ENCODE measurements at places on chromosomes 1 and 21.

- no peak for DNase-seq
Measured at GRCh38 chr1:61921435-61921834, 179.2 kb downstream of the PATJ start.

GRCh38 chr1:10446790-10447422 lies 2.9 kb upstream of the CORT start:
- DNase-seq, result no peak

DNA sequence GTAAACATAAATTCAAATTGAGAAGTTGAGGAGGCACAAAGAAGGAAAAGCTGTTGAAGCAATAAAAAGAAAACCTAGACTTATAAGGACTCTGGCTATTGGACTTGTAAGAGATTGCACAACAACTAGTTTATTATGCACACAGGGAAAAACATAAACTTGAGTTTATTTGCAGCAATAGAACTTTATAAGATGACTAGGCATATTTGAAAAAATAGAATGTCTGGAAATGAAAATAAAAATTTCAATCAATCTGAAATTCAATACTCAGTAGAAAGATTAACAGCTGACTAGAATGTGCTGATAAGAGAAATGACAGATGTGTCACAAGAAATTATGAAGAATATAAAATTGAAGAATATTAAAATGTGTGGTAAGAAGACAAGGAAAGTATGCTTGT lies 505.4 kb upstream of the ZP4 start:
- no peak for DNase-seq

DNA sequence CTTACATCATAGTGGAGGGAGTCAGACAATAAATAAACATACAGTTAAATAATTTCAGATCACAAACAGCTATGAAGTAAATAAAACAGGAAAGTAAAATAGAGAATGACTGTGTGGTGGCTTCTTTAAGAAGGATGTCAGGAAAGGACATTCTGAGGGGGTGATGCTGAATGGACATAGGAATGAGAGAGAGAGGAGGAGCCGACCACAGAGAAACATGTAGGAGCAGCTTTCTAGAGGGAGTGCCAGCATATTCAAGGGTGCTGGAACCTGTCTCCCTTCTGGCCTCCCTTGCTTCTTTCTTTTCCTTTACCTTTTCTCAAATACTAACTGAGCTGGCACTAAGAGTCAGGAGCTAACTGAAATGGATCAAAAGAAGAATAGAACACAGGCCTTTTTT lies 20.5 kb upstream of the BCL10 start:
- DNase-seq, result no peak

DNA sequence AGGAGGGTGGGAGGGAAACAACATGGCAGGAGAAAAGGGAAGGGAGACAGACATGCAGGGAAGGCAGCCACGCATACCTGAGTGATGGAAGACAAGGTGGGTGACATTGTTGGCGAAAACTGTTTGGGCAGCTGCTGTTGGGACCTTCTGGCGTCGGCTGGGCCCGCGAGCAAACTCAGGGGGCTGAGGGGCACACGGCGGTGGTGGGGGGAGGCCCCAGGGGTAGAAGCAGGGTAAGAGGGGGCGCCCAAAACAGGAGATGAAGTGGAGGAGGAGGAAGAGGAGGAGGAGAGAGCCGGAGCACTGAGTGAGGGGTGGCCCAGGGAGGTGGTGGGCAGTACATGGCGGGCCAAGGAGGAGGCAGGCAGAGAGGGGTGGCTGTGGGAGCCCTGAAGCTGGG lies 4.7 kb upstream of the DENND4B start:
- no peak for DNase-seq

DNA sequence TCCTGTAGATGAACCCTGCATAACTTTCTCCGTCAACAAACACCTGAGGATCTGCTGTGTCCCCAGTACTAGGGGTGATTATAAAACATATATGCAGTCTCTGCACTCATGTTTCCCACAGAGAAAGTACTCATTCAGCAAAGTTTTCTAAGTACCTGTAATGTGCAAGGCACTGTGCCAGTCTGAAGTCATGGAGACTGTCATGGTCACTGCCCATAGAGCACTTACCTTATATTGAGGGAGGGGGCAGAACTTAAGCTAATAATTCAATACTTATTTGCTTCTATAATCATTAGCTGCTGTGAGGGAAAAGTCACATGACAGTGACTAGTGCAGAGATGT lies 41.2 kb downstream of the MAP3K21 start:
- no peak for DNase-seq

DNA sequence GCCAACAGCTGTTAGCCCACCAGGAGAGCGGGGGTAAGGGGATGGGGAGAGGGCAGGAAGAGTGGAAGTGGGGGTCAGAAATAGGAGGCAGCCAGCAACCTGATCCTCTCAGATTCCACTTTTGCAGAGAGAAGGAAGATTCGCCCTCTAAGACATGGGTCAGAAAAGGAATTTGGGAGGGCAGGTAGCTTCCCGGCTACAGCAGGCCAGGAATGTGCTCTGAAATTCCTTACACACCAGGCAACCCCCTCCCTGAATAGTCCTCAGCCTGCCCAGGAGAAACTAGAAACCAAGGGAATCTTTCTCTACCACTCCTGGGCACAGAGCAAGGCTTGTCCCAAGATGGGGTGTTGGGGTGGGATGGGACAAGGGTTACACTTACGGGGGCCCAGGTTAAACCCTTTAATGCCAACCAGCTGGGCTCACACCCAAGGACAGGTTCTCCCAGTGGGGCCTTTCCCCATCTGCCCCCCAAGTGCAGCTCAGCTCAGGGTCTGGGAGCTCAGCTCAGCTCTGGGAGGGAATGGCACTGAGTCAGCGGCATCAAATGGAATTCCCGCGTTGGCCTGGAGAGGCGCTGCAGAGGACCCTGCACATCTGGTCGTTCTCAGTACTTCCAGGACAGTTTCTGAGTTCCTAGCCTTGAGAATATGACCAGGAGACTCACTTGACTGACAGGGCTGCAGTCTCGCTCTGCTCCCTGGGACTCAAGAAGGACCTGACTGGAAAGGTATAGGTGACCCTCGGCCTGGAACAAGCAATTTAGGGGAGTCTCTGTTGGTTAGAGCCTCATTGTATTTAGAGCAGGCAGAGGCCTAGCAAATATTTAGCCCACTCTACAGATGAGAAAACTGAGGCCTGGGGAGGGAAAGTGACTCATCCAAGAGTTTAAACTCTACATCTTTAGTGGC lies 761 bp downstream of the TNNT2 start:
- no peak for DNase-seq

DNA sequence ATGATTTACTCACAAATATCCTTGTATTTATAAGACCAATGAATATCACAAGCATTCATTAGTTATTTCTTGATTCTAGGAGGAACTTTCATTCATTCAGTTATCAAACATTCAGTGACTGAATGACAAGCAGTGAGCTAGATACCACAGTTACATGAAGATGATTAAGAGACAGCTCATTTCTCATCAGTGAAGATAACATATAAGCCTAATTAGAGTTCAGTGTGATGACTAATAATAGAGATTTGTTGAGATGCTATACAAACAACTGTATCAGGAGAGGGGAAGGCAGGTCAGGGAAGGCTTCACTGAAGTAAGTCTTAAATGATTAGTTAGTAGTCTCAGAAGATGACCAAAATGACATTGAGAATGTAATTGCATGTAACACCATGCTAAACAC lies 14.6 kb upstream of the C1orf105 start:
- DNase-seq, result no peak

GRCh38 chr1:241061062-241061461 lies 295.9 kb downstream of the RGS7 start:
- no peak for DNase-seq

GRCh38 chr1:87126886-87127505 lies 201.7 kb upstream of the LMO4 start:
- DNase-seq, result no peak

- no peak for DNase-seq
Measured at GRCh38 chr1:167003711-167004110, 14.6 kb downstream of the MAEL start.

GRCh38 chr1:185972096-185972850 lies 238.1 kb downstream of the HMCN1 start:
- DNase-seq, result no peak

DNA sequence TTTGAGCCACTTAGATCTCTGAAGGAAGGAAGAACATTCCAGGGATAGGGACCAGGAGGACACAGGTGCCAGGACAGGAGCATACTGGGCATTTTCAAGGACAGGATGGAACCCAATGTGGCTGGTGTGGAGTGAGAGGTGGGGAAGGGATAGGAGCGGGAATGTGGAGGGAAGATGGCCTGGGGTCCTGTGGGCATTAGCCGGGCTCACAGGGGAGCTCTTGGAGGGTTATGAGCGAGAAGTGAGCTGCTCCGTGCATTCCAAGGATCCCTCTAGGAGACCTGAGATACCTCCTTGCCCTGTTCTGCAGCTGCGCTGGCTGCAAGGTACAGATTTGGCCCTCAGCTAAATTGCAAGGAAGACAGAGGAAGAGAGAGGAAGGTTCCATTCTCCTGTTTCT lies 87.5 kb downstream of the IER5 start:
- no peak for DNase-seq

DNA sequence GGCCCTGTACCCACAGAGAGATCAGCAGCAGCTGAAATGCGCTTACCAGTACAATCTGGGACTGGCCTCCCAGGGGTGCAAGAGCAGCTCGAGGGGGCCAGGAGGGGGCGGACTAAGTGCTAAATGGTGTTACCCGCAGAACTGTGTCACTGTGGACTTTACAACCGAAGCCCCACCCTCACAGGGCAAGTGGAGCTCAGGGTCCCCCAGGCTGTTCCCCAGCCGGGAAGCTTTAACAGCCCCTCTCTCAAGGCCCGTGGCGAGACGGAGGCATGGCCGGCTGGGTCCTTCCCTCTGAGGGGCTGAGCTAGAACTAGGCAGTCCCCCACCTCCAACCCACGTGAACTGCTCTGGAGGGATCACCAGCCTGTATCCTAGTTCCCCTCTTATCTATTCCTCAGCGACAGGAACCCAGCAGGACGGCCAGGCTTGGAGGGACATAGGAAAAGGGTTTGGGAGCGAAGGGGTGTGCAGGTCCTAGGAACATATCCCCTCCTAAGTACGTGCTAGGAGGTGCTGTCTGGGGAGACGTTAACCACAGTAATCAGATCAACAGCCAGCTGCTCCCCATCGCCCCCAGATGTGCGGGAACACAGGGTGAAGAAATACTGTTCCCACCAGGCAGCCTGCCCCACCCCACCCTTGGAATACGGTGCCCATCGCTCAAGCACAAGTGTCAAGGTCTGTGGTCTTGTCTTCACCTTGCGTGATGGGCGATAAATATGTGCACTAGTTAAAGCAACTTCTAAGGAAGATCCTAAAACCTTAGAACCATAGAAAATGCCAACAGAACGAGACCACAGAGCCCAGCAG lies 24.4 kb downstream of the ZBTB17 start:
- DNase-seq, result peak; percentile 28

DNA sequence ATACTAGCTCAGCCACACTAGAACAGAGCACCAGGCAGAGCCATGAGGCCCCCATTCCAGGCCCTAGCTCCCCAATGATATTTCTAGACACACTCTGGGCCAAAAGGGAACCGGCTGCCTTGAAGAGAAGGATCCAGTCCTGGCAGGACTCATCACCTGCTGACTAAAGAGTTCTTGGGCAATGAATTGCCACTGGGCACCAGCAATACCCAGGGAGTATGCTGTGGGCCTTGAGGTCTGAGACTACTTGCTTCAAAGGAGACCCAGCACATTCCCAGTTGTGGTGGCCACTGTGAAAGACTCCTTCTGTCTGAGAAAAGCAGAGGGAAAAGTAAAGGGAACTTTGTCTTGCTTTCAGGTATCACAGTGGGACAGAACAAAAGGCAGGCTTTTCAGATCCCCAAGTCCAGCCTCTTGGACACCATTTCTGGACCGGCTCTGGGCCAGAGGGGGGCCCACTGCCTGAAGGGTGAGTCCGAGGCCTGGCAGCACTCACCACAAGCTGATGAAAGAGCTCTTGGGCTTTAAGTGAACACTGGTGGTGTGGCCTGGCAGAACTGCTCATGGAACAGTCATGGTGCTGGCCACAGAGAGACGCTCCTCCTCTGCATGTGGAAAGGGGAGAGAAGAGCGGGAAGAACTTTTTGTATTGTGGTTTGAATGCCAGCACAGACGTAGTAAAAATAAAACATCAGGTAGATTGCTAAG lies 72.5 kb downstream of the CDC42BPA start:
- no peak for DNase-seq

DNA sequence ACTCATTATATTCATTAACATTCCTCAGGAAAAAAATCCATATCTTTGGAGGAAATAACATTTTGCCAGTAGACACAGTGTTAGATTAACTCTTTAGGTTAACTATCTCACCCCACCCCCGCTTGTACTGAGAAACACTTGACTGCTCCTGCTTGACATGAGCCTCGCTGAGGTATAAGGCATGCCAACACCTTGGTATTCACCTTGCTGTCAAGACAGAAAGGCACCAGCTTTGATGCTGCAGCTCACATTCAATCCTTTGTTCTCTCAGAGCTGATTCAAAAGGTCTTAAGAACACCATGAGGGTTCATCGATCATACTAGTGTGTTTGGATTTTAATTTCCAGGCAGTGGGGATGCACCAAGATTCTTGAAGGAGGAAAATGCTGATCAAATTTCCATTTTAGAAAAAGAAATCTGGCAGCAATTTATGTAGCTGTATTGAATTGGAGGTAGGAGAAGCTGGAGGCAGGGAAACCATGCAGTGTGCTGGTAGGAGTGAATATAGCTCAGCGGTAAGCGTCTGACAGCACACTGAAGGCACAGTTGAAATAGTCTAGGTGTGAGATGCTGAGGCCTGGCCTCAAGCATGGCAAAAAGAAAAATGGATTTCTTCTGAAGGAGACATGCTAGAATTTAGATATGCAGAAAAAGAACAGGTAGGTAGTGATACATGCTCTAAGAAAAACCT lies 108.0 kb upstream of the ST6GALNAC5 start:
- DNase-seq, result no peak

DNA sequence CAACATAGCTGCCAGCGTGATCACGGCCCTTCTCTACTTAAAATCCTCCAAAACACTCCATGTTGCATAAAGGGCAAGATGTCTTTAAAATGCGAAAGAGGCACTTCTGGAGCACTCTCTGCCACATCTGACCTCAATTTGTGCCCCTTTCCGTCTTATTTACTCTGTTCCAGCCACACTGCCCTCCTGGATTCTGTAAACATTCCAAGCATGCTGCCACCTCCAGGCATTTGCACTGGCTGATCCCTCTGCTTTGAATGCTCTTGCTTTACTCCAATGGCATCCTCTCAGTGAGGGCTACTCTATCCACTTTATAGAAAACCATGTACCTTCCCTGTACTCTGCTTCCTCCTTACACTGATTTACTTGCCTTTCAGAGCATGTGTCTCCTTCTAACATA lies 5.3 kb upstream of the RGS7 start:
- no peak for DNase-seq

DNA sequence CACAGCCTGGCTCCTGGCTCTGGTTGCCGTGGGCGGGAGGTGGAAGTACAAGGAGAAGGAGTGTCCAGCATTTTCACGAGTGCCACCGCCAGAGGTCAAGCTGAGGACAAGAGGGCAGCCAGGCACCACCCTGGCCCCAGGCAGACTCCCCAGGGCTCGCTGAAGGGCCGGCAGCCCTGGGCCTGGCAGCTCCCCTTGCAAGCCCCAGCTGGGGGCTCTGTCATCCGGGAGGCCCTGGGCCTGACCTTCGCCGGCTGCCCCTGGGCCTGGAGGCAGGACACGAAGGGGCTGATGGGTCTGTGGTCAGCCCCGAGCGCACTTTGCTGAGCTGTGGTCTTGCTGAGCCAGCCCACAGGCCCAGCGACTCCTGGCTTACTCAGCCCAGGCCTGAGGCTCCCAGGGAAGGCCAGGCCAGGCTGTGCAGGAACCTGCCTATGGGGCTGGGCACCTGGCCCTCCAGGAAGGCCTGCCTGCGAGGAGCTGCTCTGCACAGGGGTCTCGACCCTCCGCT lies 74.8 kb downstream of the MORN1 start:
- DNase-seq, result no peak

- DNase-seq, result no peak
Measured at GRCh38 chr1:232009741-232010140, 383.2 kb downstream of the DISC1 start.

GRCh38 chr1:65214340-65215027 lies 66.5 kb downstream of the AK4 start:
- DNase-seq, result no peak
